GM19239 (cell line): ENCODE measurements at places on chromosomes 16 and 17.

DNA sequence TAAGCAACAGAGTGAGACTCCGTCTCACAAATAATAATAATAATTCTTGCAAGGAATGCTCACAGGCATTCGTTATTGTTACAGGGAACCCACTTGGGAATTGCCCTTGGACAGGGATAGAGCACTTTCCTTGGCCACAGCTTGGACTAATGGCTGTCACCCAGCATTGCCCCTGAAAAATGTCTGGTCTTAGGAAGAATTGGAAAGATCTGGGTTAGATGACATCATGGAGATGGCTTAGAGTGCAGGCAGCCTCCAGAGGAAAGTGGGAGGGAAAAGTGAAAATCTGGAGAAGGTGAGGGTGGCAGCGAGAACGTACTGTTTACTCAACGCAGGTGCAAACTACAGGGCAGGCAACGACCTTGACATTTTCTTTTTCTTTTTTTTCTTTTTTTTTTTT, 59.3 kb upstream of the MRTFB start:
- DNase-seq, result no peak

- DNase-seq, result no peak
Measured at GRCh38 chr17:61130330-61130729, 269.3 kb upstream of the TBX2 start.

GRCh38 chr16:28260193-28260592, 32.1 kb upstream of the SBK1 start:
- no peak for DNase-seq

- DNase-seq, result no peak
Measured at GRCh38 chr17:17171186-17171585, 34.9 kb downstream of the PLD6 start.

- no peak for DNase-seq
Measured at GRCh38 chr16:1168837-1169236, 15.9 kb downstream of the CACNA1H start.

GRCh38 chr17:50268026-50268425, 6.2 kb upstream of the TMEM92 start:
- no peak for DNase-seq
